GM12878 (cell line): ENCODE measurements at places on chromosomes 5 and 9. TPM values are rescaled to one million over a fixed set of nuclear protein-coding genes. Genes with fewer than 3 reads are reported as not detected.

- DNase-seq = no peak
These were observed 172.6 kb downstream of the RGS3 start for GRCh38 chr9:113636165-113636564.

DNA sequence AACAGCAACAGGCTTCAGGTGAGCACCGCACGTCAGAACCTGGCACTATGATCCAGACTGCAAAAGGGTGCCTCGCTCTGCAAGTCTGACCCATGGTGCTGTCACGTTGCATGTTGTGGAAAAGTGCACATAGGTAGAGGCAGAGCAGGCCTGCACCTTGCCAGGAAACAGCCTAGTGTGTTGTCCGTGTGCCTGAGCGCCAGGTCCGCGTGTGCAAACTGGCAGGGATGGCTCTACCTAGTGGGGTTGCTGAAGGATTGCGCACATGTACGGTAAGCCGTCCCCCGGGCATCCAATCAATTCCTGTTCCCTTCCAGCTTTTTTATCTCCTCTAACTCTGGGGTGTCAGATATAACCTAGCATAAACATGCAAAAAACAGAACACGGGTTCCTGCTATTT lies 219.5 kb downstream of the NXNL2 start:
- DNase-seq = no peak

DNA sequence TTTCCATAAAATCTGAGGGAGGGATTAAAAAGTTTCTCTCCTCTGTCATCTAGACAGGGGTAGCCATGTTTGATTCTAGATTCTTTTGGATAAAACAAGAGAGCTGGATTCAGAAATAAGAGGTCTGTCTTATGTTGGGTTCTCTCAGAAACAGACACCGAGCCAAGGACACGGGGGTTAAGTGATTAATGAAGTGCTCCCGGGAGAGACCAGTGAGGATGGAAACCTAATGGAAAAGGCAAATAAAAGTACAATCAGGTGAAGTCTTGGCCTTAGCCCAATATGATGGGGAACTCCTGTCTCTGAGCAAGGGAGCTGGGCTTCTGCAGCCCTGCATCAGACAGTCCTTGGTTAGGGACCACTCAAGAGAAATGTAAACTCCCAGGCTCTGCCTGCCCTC lies 308.8 kb upstream of the PANK3 start:
- DNase-seq = no peak

DNA sequence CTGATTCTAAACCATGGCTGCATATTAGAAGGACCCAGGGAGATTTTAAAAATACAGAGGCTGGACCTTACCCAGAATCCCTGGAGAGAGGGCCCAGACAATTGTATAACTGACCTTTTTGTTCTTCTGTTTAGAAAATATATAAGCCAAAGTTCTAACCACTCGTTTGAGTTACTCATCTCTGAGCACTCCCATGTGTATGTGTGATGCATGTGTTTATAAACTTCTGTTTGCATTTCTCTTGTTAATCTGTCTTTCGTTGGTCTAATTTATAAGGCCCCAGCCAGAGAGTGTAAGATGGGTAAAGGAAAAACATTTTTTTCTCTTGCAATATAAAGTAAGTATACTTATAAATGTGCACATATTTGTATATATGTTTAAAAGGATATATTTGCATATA lies 443.9 kb downstream of the ZNF608 start:
- no peak for DNase-seq

UGCG gene
- total RNA-seq = 47.7 and 49.7 TPM in 2 replicates

FST gene
- 0.23 and 0.43 TPM in 2 replicates for total RNA-seq
